Caco-2 (cell line): ENCODE measurements at places on chromosomes 11 and 22.

GRCh38 chr11:129295746-129296145, 79.9 kb upstream of the BARX2 start:
- DNase-seq, result peak; percentile 65

DNA sequence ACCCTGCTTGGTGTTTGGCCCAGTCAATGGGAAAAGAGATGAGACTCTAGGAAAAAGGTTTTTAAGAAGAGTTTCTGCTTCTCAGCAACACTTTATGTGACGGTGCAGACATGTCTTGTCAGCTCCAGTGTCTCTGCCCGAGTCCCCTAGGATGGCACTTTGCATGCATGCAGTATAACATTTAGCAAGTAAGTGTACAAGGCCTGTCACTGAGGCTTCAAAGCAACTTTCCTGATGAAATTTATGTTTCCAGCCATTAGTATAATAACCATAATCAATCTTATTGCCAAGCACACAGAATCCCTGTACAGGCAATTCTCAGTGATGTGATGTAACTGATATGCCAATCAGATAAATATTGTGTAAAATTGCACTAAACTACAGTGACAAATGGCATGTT, 248.1 kb upstream of the PLET1 start:
- no peak for DNase-seq

GRCh38 chr11:16780146-16780545, 41.7 kb downstream of the C11orf58 start:
- no peak for DNase-seq

DNA sequence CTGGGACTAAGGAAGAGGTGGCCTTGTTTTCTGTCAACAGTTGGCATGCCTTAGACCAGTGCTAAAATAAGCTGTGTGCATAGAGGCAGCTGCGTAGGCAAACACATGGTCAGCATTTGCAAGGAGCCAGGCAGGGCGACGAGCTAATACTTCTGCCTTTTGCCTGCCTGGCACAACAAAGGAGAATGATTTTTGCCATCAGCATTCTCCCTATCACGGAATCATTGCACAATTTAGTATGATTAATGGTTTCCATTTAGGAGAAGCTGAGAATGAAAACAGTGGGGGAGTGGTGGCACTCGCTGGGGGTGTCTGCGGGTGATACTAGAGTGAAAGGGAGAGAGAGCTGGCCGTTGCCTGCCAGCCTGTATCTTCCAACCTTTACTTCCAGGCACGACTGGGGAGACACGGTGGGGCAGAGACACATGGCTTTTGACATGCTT, 336.0 kb downstream of the CADM1 start:
- no peak for DNase-seq

GRCh38 chr11:122190768-122191167, 74.8 kb upstream of the BLID start:
- no peak for DNase-seq

GRCh38 chr11:78038697-78039313, 15.7 kb upstream of the KCTD14 start:
- no peak for DNase-seq

GRCh38 chr22:22080270-22080669, 97.7 kb upstream of the TOP3B start:
- DNase-seq, result no peak

GRCh38 chr11:104925850-104926249, 27.6 kb upstream of the CASP12 start:
- DNase-seq, result no peak

GRCh38 chr11:129856036-129856435, 39.3 kb downstream of the NFRKB start:
- DNase-seq, result peak; percentile 26

GRCh38 chr11:30992513-30992849, 377.1 kb downstream of the DCDC1 start:
- DNase-seq, result peak; percentile 16

- no peak for DNase-seq
These were observed 16.3 kb downstream of the APOL5 start for GRCh38 chr22:35733791-35734516.
